Left forelimb (tissue), 1 donor: ENCODE measurements at places on chromosomes 7 and 10.

- DNase-seq: no peak
These were observed 6.1 kb downstream of the MSMB start for GRCh38 chr10:46040004-46040403.

- DNase-seq: no peak
These were observed 20.7 kb downstream of the STN1 start for GRCh38 chr10:103897241-103897774.

- DNase-seq: no peak
These were observed 438.6 kb downstream of the TNS3 start for GRCh38 chr7:47143339-47143738.

DNA sequence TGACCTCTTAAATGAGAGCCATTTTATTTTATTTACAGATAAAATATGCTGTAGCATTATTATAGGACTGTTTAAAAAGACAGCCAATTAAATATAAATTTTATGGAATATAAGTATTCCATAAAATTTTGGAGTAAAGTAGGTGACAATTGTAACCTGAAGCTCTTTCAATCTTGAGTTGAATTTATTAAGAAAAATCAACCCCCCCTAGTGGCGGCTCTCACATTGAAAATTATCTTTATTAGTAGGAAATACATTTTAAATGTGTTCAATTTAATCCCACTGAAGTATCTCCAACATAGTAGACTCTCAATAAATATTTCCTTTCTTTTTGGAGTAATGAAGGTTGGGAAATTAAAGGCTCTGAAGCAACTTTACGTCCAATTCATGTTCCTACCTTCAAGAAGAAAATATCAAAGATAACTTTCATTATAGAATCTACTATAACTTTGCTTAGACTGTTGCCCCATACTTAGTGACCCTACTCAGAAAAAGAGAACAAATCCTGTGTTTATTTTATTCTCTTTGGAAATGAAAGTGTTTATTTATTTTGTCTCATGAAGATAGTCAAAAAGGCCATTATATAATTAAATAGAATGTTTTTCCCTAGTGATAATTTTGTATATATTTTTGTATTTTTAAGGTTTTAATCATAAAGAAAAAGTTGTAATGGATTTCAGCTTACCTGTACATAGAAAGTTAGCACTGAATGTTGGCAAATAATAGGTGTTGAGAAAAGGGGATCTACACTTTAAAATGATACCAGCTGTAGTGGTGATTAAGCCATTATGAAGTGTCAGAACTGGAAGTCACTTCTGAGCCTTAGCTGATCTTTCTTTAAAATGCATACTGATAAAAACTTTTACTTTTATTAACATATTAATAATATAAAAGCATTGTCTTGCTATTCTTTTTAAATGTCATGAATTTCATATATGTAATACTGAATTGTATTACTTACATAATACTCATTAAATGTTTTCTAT, 3.3 kb downstream of the AHR start:
- no peak for DNase-seq

- DNase-seq: no peak
These were observed 186.1 kb upstream of the ZWINT start for GRCh38 chr10:56547163-56547562.

GRCh38 chr10:17905491-17905890, 46.2 kb upstream of the SLC39A12 start:
- DNase-seq: no peak
